ENCODE measurements at places on chromosomes 1 and 21.

- DNase-seq, result no peak
Observed at GRCh38 chr1:45381243-45381642, 41.0 kb upstream of the MUTYH start.

GRCh38 chr1:202568826-202569225, 141.4 kb downstream of the SYT2 start:
- DNase-seq, result no peak

- no peak for DNase-seq
Observed at GRCh38 chr1:72936151-72936740, 653.9 kb upstream of the NEGR1 start.

DNA sequence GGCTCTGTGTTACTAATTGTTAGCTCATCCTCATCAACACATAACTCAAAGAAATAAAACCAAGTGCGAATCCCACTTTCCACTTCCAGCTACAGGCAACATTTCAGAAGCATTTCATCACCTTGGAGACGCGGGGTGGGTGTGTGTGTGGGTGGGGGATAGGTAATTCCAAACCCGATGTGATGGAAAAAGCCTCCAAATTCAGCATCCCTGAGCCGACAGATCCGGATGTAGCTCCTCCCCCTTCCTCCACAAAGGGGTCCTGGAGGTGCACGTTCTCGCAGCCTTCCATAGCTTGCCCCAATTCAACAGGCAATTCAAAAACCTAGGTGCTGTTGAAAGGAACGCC, 486 bp downstream of the HSPA13 start:
- peak; percentile 55 for DNase-seq

DNA sequence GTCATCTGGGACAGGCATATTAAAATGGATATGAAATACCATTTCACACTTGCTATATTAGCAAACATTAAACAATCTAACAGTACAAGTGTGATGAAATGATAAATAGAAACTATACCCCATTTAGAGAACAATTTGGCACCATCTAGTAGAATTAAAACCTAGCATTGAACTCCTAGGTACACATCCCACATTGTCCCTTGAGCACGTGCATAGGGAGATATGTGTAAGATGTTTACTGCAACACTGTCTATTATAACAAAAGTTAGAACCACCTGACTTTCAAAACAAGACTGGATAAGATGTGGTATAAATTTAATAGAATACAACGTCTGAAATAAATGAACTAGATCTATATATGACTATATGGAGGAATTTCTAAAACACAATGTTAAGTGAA, 3.8 kb downstream of the SLC22A15 start:
- DNase-seq, result no peak

Measured in NCI-H748 treated with DMSO at 0.1 percent for 48 hours (cell line).